ENCODE measurements at places on chromosomes 13 and 19.

GRCh38 chr13:72437458-72437857 lies 290.0 kb downstream of the MZT1 start:
- peak; percentile 29 for DNase-seq

GRCh38 chr13:87677496-87678371 lies 6.6 kb downstream of the SLITRK5 start:
- peak; percentile 13 for DNase-seq

GRCh38 chr13:112510002-112510780 lies 77.8 kb downstream of the TUBGCP3 start:
- DNase-seq: peak; percentile 78

DNA sequence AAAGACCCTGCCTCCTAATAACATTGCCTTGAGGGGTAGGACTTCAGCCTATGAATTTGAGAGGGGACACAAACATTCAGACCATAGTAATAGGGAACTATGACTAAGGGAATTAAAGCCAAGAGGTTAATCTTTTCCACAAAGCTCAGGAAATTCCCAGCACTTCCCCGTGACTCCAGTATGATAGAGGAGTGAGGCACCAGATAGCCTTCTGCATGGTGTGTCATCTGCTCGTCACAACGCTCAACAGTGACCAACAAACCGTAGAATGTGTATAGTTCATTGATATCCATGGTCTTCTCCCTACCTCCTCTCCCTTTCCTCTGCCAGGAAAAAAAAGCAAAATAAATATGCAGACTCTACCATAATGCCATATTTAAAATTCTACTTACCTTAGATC lies 64.4 kb downstream of the B3GLCT start:
- DNase-seq: no peak

- DNase-seq: no peak
Measured at GRCh38 chr19:42989851-42990250, 36.4 kb downstream of the PSG11 start.

- DNase-seq: peak; percentile 94
Measured at GRCh38 chr13:27079421-27079958, 92.1 kb downstream of the USP12 start.

DNA sequence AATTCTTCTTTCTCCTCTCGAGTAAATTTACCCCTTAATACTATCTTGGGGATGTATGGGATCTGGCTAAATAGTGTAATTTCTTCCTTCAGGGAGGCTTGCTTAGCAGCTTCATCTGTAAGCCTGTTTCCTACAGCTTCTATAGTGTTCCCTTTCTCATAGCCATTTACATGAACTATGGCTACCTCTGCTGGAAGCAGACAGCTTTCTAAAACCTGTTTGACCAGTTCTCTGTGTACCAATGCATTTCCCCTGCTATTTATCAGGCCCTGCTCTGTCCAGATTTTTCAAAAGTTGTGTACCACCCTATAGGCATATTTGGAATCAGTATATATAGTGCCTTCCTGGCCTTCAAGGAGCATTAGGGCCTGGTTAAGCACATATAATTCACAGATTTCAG lies 113.6 kb upstream of the PCDH9 start:
- no peak for DNase-seq

- DNase-seq: no peak
Measured at GRCh38 chr19:42389899-42390298, at the start of gene CNFN. Gene CNFN, minus strand, starts transcription at chr19:42390297. Its CDS starts 1,260 bp downstream, at chr19:42389037.

GRCh38 chr19:36771261-36772231 lies 1.1 kb downstream of the ZNF850 start:
- peak; percentile 97 for DNase-seq

DNA sequence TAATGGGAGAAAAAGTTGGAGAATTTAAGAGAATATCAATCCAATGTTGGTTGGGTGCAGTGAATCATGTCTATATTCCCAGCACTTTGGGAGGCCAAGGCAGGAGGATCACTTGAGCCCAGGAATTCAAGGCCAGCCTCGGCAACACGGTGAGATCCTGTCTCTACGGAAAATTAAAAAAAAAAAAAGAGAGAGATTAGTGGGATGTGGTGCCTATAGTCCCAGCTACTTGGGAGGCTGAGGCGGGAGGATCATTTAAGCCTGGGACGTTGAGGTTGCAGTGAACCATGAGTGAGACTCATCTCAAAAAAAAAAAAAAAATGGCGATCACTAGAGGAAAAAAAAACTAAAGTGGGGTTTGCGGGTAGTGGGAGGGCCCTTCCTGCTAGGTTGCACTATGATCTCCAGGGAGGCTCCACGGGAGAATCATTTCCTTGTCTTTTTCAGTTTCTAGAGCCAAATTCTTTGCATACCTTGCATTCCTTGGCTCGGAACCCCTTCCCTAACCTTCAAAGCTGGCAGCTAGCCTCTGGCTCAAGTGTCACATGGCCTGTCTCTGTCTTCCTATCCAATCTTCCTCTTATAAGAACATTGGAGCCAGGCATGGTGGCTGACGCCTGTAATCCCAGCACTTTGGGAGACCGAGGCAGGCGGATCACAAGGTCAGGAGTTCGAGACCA lies 5.8 kb upstream of the ERCC2 start:
- DNase-seq: peak; percentile 98

- DNase-seq: peak; percentile 27
Measured at GRCh38 chr19:6015841-6016545, 38.1 kb upstream of the RANBP3 start.

DNA sequence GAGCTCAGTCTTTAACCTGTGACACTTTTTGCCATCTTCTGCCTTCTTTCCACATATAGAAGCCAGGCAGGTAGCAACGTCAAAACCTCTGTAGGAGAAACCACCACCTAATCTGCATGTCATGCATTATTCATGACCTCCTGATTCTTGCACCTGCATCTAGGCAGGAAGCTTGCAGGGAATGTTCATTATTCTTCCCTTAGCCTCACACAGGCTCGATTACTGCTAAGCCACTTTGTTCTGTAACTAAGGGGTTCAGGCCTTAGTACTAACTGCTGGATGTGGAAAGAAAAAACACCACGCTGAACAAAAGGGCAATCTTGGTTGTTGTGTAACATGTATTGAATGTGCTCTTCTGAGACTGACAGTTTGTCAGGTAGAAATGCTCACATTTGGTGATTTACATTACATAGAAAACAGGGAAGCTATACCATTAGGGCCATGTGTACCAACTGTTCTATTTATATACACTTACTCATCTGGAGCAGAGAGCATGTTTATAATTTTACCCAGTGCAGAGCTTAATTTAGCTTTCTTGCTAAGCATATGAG lies 366.9 kb downstream of the KLF12 start:
- no peak for DNase-seq

DNA sequence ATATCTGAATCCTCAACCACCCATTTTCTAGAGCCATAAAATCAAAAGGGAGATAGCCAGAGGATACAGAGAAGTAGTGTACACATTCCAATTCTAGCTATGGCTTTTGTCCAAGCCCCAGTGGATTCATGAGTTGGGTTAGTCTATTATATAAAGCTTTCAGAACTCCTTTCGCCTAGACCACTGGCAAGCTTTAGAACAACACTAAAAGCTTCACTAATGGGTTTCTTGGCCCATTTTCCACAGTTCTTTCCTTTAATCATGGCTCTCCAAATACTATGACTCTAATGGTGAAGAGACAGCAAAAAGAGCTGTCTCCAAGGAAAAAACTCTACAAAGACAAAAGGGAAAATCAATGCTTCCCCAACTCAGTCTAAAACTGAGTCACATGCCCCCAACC lies 48.2 kb upstream of the SLITRK5 start:
- DNase-seq: no peak

- peak; percentile 8 for DNase-seq
Measured at GRCh38 chr19:19866611-19867248, 1.0 kb downstream of the ZNF253 start.

DNA sequence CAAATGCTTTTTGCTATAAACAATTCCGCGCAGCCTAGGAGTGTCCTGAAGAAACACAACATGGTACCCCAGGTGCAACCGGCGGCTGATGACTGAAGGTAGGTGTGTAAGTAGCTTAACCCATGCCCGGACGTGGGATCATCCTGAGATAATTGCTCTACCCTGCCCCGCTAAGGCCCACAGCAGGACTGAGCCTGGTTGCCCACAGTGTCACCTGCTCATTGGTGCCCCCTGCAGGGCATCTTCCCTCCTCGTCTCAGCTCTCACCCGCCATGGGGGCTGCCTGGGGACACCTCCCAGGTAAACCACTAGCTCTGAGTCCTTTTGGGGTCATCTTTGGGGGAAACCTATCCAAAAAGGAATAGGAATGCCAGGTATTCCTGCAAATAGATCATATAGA lies 22.3 kb downstream of the TMEM161A start:
- no peak for DNase-seq

DNA sequence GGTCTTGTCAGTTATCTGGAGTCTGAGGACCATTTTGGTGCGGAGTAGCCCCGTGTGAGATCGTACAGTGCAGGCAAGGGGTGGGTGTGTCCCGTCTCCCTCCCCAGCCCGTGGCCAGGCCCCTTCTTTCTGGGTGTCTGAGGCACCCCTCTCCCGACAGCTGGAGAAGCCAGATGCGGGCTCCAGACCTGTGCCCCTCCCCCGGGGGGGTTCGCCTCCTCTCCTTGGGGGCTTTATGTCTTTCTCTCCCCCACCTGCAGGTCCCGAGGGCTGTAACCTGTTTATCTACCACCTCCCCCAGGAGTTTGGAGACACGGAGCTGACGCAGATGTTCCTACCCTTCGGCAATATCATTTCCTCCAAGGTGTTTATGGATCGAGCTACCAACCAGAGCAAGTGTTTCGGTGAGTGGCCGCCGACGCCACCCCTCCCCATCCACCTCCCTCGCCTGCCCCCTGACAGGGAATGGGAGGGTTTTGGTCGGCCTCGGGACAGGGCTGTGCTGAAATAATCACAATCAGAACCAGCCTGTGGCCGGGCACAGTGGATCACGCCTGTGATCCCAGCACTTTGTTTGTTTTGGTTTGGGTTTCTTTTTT lies 65.6 kb downstream of the CELF5 start:
- no peak for DNase-seq

DNA sequence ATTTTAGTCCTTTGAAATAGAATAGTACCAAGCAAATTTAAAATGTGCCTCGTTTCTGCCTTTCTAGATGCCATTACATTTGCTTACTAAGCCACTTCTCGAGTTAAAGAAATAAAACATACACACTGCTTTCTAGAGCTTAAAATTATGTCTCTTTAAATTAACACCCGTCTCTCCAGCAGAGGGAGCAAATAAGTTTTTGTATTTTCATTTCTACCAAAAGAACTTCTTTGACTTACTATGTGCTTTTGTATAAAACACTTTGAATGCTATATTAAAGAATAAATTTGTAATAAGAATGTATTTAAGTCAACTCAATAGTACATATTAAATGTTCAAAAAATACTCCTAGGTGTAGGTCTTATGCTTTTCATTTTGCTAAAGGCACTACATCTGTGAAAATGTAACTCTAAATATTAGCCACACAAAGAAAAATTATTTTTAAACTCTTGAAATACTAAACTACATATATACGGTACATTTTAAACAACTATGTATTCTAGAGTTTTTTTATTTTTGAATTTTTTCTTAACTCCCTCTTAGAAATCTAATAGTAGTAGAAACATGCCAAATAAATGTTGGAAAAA lies 269.3 kb upstream of the MIR17HG start:
- DNase-seq: peak; percentile 4

DNA sequence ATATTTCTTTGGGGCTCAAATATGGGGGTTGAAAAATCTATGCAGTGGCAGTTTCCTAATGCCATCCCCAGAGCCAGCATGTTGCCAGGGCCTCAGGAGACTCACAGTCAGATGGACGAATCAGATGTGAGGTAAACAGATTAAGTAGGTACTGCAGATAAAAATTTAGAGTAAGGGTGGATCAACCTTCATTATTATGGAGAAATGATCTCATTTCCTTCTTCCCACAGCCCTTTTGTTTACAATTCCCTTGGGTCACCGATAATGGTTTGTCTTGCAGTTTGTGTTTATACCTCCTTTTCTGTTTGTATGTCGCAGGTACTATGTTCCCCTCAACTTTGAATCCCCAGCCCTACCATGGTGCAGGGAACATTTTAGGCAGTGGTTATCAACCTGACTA lies 20.0 kb downstream of the DIAPH3 start:
- DNase-seq: peak; percentile 39

DNA sequence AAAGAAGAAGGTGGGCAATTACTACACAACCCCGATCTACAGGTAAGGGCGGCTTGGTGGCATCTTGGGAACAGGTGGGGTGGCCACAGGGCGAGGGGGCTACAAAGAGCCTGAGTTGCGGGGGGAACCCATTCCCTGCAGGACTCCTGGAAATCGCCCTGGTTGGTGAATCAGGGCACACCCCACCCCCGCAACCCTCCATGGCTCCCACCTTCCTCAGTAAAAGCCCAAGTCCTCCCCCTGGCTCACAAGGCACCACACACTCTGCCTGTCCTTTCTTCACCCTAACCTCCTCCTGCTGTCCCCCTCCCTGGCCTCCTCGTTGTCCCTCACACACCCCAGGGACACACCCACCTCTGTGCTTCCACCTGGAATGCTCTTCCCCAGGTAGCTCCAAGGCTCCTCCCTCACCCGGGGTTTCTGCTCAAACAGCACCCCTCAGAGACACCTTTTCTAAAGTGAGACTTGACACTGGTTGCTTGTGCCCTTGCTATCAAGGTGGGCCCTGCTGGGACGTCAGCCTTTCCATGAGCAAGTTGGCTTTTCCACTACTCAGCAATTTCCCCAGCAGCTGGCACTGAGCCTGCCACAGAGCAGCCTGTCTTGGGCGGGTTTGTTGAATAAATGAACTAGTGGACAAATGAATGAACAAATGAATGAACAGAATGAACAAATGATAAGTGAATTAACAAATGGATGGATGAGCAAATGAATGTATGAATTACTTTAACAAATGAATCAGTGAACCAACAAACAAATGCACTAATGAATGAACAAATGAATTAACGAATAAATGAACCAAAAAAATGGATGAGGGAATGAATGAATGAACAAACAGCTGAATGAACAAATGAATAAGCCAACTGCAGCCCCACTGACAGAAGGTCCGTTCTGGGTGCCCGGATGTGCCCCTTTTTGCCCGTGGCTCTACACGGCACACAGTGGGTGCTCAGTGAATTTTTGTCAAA lies 6.2 kb upstream of the MRI1 start:
- DNase-seq: no peak

DNA sequence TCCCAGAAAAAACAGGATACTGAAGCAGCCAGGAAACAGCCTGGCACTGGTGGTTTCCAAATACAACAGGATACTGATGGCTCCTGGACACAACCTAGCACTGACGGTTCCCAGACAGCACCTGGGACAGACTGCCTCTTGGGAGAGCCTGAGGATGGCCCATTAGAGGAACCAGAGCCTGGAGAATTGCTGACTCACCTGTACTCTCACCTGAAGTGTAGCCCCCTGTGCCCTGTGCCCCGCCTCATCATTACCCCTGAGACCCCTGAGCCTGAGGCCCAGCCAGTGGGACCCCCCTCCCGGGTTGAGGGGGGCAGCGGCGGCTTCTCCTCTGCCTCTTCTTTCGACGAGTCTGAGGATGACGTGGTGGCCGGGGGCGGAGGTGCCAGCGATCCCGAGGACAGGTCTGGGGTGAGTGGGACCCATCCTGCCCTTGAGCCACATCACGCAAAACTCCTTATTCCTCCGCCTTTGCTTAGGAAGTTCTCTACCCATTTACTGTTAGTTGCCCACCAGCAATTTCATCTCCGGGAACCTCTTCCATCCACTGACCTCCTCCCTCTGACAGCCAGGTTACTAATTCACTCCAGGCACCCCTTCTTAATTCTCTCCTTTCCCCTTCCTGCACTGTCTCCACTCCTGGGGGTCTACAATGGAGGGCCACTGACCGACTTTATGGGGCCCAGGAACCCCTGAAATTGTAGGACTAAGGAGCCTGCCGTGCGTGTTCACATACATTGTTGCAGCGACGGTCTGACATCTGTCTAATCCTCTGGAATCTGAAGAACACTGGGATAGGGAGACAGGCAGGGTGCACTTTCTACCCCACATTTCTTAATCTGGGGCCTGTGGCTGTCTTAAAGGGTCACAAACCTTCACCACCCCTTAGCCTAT lies 1.2 kb downstream of the ITPKC start:
- DNase-seq: peak; percentile 23

Measured in amniotic epithelial cell (primary cell).